ENCODE measurements at places on chromosomes 6 and 20.

- no peak for DNase-seq
These were observed 399.4 kb downstream of the CD83 start for GRCh38 chr6:14516956-14517355.

DNA sequence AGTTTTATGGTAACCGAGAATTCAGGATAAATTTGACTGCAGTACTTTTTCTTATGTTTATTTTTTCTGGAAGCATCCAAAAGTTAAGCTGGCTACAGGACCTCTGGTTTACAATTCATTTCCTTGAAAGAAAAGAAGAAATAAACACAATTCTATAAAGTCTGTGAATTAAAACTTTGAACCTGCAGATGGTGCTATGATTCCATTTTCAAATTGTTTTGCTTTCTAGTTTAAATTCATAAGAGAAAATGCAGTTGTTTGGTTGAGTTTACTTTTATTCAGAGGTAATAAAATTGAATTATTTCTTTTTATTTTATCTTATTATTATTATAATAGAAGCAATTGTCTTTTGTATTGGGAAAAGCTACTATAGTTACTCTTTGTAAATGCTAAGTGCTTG, 1.8 kb upstream of the VIP start:
- no peak for DNase-seq

- peak; percentile 67 for DNase-seq
These were observed 257.2 kb upstream of the EPHA7 start for GRCh38 chr6:93676581-93676980.

DNA sequence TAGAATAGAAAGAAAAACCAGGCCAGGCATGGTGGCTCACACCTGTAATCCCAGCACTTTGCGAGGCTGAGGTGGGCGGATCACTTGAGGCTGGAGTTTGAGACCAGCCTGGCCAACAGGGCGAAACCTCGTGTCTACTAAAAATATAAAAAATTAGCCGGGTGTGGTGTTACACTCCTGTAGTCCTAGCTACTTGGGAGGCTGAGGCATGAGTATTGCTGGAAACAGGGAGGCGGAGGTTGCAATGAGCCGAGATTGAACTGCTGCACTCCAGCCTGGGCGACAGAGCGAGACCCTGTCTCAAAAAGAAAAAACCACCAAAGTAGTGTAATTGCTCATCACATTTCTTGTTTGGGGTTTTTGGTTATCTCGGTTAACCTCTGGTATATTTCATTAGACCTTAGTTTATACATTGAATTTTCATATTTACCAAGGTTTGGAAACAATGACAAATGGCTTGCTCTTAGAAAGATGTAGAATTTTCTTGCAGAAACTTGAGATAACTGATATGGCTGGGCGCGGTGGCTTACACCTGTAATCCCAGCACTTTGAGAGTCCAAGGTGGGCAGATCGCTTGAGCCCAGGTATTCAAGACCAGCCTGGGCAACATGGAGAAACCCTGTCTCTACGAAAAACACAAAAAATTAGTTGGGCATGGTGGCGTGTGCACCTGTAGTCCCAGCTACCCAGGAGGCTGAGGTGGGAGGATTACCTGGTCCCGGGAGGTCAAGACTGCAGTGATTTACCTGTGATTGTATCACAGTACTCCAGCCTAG, 14.2 kb downstream of the ITCH start:
- no peak for DNase-seq
